ENCODE measurements at places on chromosomes 1 and 21.

GRCh38 chr21:45525153-45525909, 16.9 kb downstream of the SLC19A1 start:
- no peak for DNase-seq

- DNase-seq = no peak
Measured at GRCh38 chr1:81974222-81974841, 173.6 kb downstream of the ADGRL2 start.

- no peak for DNase-seq
Measured at GRCh38 chr1:92527670-92528069, 40.9 kb upstream of the GFI1 start.

- no peak for DNase-seq
Measured at GRCh38 chr21:34826836-34827235, 158.0 kb downstream of the CLIC6 start.

- no peak for DNase-seq
Measured at GRCh38 chr1:8016210-8016894, 9.8 kb downstream of the ERRFI1 start.

Measured in prostate gland (tissue), 2 donors.